ENCODE measurements at places on chromosomes 16 and 17.

DNA sequence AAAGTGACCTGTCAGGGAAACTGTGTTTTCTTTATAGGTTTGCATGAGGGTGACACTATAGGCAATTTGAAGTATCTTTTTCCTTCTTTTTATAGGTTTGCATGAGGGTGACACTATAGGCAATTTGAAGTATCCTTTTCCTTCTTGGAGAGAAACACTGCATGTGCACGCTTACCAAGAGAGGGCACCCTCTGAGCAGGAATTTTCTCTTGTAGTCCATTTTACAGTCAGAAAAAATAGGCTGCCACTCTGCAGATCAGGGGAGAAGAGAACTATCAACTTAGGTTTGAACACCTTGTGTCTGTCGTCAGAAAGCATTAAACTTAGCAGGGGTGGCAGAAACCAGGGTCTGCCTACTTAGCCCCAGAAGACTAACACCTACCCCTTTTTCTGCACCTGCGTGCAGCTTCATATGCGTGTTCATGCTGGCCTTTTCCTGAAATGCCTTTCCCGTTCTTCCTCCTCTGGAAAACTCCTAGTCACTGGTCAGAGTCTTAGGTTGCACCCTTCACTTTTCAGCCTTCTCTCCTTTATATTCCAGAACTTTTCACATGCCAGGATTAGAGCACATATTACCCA is 16.4 kb upstream of the SMIM36 start:
- DNase-seq, result peak; percentile 34

DNA sequence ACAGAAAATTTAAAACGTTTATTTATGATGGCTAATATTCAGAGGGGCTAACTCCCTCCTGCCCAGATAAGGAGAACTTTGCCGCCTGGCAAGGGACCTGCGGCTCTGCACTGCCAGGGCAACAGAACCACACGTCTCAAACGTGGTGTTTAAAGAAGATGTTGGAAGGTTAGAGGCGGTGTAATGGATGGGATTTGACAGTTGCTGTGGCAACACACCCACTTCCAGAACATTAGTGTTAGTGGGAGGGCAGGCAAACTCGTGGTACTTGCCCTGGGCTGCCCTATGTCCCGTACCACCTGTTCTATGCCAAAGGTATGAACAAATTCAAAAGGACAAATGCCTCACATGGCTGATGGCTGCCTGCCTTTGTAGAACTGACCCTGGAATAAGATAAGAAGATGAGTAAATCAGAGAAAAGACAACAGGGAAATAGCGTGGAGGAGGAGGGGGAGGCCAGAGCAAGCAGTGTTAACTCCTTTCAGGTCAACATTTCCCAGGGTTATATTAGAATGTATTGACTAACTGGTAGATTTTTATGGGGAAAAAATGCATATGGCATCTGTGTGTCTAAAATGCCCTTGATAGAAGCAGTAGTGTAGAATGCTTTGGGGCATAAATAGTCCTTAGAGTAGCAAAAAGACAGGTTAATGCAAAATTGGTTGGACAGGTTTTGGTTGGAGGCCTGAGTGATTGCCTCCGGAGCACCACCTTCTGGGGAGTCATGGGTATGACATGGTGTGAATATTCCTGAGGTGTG is 30.8 kb downstream of the HLF start:
- DNase-seq, result peak; percentile 60

GRCh38 chr16:80993307-80993706 is 13.4 kb downstream of the CMC2 start:
- DNase-seq, result no peak

DNA sequence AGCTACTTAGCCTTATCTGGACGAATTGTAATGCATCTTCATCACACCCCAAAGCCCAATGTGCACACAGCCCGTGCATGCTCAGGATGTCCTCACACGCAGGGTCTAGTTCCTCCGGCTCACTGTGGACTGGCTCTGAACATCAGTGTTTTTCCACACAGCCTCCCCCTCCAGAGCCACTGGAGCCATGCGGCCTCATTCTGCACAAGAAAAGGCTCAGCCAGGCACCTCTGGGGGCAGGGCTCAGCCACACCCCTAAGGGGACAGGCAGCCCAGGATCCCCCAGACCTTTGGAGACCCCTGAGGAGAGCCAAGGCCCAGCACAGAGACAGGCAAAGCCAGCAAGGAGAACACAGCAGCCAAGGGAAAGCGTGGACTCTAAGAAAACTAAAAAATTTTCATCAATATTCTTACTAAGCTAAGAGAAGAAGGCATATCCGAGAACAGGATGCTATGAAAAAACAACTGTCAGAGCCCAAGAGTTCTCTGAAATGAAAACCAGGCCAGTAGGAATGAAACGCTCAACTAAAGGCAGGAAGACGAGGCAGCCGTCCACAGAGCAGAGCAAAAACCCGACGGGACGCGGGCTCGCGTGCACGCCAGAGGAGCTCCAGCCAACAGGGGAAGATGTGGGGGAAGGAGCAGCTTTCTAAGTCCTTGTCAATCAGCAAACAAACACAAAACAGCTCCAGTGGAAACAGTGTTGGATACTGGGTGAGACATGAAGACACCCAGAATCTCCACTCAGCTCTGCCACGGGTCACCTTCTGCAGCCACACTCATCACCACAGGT is 34.5 kb downstream of the MAP1LC3B start:
- DNase-seq, result no peak

DNA sequence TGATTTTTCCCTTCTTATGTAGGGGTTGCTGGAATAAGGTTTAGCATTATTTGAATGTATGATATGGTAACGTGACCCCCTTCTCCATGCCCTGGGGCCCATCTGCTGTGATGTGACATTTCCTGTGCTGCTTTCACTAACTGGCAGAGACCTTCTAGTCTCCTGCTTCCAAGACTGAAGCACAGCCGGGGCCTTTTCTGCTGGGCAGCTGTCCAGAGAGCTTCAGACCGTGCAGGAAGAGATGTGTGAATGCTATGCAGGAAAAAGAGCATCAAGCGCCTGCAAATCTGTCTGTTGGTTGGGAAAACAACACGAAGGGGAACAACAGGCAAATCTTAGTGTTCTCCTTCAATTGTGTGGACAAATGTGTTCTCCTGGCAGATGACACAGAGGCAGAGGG is 128.5 kb downstream of the SPACA3 start:
- DNase-seq, result no peak

DNA sequence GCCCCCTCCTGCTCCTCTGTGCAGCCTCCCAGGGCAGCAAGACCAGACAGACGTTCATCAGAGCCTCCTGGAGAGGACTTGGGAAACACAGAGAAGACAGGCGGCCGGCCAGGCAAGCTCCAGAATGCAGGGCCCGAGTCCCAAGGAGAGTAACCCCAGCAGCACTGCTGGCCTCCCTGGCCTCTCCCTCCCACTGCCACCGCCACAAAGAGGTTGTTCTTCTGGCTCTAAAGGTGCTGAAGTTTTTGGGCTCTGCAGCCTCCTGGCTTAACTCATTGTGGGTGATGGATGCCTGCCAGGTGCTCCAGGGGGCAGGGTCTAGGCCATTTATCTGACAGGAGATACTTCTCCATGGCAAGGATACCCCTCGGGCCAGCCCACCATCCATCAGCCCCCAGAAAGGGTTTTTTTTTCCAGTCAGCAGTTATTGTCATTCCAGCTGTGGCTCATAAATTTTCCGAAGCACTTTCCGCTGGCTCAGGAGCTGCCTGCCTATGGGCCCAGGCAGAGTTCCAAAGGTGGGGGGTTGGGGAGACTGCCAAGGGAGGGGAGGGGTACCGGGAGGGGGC is 32.0 kb upstream of the MRPS23 start:
- DNase-seq, result peak; percentile 37

DNA sequence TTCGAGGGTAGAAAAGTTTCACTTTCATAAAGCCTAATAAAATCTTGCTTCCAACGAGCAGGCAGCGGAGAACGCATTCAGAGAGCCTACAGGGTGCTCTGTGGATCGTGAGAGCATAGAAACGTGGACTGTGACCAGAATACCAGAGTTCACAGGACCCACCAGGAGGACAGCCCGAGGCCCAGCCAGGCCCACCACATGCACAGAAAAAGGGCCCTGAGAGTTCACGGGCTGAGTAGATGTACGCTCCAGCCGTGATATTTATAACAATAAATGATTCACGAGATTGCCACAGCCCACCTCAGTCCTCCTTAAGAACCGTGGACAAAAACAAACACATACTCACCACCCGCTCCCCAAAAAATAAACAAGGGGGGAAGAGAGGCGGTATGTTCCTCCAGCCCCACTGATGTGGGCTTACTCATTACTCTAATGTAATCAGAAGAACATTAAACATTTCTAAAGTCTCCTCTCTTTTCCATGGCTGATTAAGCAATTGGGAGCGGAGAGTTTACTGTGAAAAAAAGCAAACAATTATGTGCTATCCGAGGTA is 207.2 kb downstream of the C16orf78 start:
- no peak for DNase-seq

- DNase-seq, result peak; percentile 91
Measured at GRCh38 chr16:29029168-29029994, 44.5 kb downstream of the LAT start.

- no peak for DNase-seq
Measured at GRCh38 chr17:4506175-4506813, 7.6 kb downstream of the SPNS2 start.

DNA sequence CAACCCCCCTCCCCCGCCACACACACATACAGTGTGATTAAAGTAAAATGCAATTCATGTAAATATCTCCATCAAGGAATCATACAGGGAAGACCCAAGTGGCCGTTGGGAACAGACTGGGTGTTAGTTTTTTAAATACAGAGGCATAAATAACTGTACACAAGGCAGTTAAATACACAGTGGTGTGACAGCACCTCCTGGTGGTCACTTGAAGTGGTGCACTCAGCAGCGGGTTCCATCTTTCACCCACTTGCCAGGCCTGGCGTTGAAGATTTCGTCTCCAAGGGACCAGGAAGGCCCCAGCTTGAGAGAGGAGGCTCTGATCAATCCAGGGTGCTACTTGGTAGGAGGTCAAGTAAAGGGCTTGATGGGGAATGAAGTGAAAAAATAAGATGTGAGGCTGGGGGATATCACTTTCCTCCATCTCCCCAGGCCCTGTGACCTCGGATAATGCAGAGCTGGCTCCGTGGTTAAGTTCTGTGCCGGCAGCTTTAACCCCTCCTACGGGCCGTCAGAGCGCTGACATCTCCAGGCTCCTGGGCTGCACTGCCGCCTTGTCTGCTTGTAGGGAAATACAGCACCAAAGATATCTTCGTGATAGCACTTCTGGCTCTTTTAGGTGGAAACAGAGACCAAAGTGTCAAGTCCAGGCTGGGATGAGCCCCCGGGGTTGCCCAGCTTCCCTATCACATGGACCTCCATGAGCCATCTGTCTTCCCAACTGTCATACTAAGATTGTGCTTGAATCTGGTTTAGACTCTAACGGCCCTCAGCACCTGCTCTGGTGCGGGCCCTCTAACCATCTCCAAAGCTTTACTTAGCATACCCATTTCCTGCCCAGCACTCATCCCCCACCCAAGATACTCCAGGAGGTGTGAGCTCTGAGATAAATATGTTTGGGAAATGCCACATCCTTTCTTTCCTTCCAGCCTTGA is 20.7 kb downstream of the LGALS9 start:
- peak; percentile 53 for DNase-seq

- no peak for DNase-seq
Measured at GRCh38 chr16:70568601-70569237, 45.1 kb downstream of the SF3B3 start.

DNA sequence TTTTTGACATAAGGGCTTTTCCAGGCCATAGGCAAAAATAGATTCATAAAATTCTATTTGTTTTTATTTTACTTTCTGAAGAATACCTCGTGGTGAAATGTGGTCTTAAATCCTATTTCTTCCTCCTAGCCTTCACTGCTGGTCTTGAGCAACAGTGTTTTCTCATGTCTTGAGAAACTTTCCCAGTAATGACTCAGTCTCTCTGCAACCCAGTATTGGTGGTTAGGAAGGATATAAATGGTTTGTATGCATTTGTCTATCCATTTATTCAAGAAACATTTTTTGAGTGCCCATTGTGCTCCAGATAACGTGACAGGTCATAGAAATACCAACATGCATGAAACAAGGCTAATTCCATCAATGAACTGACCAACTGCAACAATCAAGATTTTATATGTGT is 213.9 kb downstream of the TMEM114 start:
- DNase-seq, result no peak

DNA sequence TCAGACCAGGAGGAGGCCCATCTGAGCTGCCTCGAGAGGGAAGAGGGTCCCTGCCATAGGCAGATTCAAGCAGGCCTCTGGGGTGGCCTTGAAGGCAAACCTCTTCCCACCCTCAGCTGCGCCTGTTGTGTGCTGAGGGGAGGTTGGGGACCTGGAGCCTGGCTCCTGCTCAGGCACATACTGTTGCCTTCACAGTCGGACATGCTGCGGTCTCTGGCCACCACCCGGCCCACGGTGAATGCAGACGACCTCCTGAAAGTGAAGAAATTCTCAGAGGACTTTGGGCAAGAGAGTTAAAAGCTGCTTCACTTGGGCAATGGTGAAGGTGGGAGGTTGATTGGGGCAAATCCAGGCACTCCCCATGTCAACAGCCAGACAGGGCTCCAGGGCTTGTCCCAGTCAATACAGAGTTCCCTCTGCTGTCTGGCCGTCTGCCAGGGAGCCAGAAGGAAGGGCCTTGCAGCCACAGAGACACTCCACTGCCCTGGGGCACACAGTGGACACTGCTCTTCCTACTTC is 6.3 kb downstream of the PDF start:
- no peak for DNase-seq

GRCh38 chr17:14470417-14470816 is 169.5 kb downstream of the HS3ST3B1 start:
- DNase-seq, result no peak

DNA sequence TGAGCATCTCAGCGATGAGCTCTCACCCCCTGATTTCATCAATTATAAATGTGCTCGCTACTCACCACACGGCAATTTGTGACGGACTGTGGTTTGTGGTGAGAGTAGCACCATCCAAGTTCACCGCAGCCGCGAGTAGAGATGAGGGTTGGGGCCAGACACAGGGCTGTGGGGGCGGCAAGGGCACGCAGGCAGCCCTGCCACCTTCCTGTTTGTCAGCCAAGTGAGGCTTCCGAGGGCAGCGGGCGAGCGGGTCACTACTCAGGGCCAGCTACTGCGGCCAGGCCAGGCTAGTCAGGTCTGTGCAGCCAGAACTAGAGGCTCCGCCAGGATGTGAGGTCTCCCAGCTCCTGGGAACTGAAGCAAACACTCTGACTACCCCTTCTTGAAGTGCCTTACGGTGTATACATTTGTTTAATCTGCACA is 39.6 kb upstream of the MEOX1 start:
- DNase-seq, result peak; percentile 70

- no peak for DNase-seq
Measured at GRCh38 chr17:57391857-57392471, 135.6 kb downstream of the MSI2 start.

- no peak for DNase-seq
Measured at GRCh38 chr16:65698791-65699321, 577.0 kb upstream of the CDH11 start.

GRCh38 chr16:27920391-27920891 is 143.1 kb downstream of the GSG1L start:
- DNase-seq, result no peak

GRCh38 chr17:8444494-8444893 is 8.8 kb downstream of the NDEL1 start:
- no peak for DNase-seq

DNA sequence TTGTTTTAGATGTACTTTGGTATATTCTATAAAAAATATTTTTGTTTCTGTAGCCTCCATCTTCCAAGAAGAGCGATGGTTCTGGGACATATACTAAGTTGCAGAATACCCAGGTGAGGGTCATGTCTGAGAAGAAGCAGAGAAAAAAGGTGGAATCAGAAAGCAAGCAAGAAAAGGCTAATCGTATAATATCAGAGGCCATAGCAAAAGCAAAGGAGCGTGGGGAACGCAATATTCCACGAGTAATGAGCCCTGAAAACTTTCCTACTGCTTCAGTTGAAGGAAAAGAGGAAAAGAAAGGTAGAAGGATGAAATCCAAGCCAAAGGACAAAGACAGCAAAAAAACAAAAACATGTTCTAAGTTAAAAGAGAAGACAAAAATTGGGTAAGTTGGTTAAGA is 154.6 kb downstream of the CHD9 start:
- DNase-seq, result no peak
